ENCODE measurements at places on chromosomes 5 and 9.
A peak's percentile ranks its signal among the peaks of the same experiment; 100 is the strongest.

GRCh38 chr9:137619240-137620047, 639 bp downstream of the EHMT1 start:
- no peak for DNase-seq

DNA sequence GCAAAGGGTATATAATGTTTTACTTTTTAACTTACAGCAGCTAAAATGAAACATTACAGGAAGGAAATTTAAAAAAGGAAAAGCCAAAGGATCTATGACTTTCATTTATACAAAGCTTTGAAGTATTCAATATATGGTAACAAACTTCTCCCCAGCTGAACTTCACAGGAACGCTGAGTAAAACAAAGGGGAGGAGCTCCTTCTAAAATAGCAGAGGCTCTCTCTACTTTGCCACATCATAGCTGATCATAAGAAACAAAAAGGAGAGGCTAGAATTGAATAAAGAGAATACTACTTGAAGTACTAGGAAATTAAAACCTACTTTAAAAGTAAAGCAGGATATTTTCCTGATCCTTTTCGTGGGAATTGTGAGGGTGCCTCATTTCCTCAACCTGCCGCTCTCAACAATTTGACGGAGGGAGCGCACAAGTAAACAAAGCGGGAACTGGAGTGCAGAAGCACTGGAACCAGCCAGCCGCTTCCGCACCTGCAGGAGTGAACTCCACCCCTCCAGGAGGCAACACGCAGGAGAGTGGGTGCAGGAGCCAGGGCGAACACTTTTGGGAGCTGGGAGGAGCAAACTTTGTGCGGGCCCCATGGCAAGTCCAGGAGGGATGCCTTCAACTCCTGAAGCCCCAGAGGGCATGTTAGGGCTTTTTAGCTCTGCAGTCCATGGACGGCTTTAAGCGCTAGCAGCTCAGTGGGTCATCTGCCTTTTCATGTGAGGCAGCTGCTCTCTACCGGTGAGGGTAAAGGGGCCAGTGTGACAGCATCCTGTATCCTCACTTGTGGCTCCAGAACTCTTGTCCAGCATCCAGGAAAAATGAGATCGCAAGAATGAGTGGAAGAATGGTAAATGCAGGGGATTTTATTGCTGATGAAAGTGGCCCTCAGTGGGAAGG, 757.4 kb downstream of the PTPRD start:
- no peak for DNase-seq

- no peak for DNase-seq
Measured at GRCh38 chr5:139820130-139820529, 24.5 kb downstream of the PSD2 start.

GRCh38 chr9:85013703-85014102, 344.2 kb downstream of the NTRK2 start:
- no peak for DNase-seq

GRCh38 chr5:158013303-158013702, 154.4 kb upstream of the CLINT1 start:
- no peak for DNase-seq

DNA sequence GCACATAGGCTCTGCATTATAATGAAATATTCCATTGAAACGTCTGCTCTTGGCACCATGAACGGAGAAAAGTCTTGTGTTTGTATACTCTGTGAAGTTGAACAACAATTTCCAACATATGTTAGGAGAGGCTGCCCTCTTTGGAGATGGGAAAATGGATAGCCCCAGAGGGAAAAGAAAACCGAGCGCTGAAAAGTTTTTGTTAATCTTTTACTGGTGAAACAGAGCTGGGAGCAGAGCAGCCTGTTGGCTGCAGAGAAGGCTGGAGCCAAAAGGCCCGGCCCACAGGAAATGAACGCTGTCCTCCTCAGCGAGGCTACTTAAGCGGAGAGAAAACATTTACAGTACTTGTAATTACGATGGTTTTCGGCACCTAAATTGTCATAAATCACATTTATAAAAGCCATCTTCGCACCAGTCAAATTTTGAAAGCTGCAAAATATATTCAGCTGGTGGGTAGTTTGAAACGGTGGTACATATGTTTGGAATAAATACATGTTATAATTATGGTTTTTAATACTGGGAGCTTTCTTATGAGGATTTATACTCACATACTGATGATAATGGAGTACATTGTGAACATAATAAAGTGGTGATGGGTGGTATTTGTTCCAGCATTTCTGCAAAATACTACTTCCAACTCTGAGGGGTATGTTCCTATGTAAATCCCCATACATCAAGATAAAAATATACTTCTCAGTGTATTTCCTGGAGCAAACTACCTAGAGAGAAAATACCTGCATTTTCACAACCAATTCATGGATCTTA, 129.6 kb upstream of the CNTLN start:
- peak; percentile 23 for DNase-seq
